NCI-H187 (cell line): ENCODE measurements at places on chromosomes 6 and 20.
A peak's percentile ranks its signal among the peaks of the same experiment; 100 is the strongest.

GRCh38 chr6:14728396-14729024 is 517.4 kb upstream of the JARID2 start:
- no peak for DNase-seq

DNA sequence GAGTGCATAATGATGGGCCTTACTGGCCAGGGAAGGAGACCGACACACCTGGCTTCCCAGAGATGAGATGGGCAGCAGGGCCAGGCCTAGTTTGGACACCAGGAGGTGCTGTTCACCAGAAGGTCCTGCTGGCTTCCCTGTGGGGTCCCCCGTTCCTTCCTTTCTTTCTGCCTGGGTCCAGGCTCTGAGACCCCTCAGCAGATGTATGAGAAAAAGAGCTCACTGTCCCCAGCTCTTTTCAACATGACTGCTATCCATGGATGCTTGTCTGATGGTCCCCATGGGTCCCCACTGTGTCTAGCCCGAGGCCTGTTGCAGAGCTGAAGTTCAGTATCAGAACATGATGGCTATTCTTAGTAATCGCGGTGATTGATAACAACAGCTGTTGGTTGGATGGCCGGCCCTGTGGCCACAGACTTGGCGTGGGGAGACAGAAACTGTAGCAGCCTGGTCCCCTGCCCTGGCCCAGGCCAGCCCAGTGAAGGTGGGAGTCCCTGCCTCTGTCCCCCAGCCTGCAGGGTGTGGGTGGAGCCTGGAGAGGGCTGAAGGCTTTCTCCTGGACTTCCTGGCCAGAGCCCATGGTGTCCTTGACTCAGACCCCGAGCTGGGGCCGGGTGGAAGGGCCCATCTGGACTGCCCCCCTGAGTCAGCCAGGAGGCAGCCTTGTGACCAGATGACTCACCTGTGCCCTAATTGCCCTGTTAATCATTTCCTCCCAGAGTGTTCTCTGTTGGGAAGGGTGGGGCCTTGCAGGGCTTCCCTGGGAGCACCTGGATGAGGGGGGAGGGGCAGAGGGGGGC is 9.9 kb upstream of the BAK1 start:
- DNase-seq = peak; percentile 23

GRCh38 chr6:105272786-105273185 is 93.0 kb upstream of the POPDC3 start:
- DNase-seq = no peak

DNA sequence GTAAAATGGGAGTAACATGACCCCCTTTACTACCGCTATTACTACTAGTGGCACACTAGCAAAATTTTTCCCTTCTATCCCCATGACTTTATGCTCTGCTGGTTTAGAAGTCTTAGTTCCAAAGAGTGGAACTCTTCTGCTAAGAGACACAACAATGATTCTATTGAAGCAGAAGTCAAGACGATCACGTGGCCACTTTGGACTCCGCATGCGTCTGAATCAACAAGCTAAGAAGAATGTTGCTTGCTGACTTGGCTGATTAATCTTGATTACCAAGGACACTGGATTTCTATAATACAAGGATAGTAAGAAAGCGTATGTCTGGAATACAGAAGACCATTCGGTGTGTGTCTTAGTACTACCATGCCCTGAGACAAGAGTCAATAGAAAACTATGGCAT is 244.7 kb upstream of the BTBD3 start:
- no peak for DNase-seq

- DNase-seq = no peak
Observed at GRCh38 chr6:3530515-3530914, 73.7 kb upstream of the SLC22A23 start.

GRCh38 chr6:14292119-14292518 is 174.5 kb downstream of the CD83 start:
- DNase-seq = peak; percentile 31

GRCh38 chr6:109840034-109840433 is 138.1 kb upstream of the GPR6 start:
- no peak for DNase-seq

GRCh38 chr6:170122651-170123050 is 168.2 kb downstream of the DLL1 start:
- DNase-seq = no peak

DNA sequence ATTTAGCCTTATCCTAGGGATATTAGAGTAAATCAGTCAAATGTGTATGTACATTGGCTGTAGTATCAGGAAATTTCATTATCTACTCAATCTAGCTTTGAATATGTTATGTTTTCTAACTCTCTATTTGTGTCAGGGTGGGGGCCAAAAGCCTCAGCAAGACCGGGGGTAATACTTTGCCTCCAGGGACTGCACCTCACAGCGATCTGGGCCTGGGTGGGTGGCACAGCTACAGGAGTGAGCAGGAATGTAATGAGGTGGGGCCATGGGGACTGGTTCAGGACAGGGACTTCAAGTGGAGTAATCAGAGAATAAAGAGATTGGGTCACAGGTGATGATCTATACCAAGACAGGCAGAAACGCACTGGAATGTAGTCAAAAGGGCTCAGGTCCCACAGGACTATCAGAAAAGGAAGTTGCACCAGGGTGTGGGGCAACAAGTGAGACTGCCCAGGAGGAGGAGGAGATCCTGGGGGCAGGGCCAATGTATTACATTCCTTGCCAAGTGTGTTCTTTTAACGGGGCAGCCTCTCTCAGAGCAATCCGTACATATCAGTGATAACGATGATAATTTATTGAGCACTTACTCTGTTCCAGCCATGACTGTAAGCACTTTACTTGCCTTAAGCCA is 54.0 kb downstream of the PIGU start:
- no peak for DNase-seq

- no peak for DNase-seq
Observed at GRCh38 chr20:58651946-58652605, 993 bp downstream of the STX16 start.

DNA sequence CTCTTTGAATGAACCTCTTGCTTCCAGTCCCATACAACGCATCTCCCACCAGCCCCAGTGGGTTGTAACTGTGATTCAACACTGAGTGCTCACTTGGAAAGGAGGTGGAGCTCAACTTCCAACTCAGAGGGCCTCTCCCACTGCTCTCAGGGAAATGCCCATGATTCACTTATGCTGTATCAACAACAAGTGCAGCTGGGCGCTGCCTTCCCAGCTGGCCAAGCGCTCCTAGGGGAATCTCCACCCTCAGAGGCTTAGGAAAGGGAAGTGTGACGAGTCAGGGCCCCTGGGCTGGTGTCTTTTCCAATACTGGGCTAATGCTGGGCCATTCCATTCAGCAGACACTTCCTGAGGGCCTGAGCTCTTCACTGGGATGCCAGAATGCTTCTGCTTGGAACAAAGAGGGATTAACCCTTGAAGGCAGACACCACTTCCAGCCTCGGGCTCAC is 8.1 kb upstream of the OCSTAMP start:
- DNase-seq = no peak

DNA sequence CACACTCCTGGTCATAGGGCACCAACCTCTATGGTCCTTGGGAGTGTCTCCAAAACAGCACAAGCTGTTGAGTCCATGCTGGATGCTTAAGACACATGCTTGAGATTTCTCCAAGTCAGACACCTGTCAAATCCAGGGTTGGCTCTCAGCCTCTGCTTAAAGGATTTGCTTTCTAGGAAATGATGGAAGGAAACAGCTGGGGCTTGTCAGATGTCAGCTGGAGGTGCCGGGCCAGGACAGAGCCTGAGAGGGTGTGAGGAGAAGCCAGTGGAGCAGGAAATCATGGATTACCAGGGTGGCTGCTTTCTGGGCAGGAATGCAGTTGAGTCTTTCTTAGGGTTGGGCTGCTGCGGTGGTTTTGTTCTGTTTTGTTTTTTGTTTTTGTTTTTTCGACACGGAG is 83.0 kb upstream of the FAM184A start:
- DNase-seq = no peak

DNA sequence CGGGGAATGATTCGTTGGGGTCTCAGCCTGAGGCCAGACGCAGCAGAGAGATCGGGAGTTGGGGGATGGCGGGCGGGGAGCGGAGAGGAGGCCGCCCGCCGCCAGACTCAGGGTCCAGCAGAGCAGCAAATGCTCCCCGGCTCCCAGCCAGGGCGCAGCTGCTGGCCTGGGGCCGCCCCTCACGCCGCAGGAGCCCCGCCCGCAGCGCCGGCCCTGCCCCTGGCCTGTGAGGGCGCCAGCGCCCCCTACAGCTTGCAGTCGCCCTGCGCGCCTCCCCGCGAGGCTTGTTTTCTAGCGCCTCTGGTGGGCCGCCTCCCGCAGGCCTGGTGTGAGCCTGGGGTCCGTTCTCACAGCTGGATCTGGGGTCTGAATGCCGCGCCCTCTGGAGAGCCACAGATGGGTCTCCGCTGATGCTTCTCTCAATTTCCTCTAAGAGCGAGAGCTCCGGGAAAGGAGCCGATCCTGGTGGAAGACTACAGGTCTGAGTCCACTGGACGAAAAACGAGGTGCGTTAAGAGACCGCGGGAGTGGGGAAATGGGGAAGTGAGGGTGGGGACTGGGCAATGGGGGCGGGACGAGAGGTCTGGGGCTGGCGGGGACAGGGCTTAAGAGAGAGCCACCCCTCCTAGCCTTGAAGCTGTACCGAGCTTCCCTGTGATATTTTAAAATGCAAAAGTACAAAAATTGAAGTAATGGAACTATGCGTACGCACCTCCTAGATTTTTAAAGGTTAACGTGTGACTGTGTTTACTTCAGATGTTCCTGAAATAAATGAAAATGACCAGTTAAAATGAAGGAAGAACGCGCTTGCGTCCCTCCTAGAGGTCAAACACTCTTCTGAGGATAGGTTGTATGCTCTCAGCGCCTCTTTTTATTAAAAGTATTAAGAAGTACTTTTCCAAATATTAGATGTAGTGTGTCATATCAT is 30.1 kb downstream of the TRIM38 start:
- DNase-seq = peak; percentile 83

GRCh38 chr6:105982761-105983540 is 103.2 kb upstream of the PRDM1 start:
- DNase-seq = no peak

DNA sequence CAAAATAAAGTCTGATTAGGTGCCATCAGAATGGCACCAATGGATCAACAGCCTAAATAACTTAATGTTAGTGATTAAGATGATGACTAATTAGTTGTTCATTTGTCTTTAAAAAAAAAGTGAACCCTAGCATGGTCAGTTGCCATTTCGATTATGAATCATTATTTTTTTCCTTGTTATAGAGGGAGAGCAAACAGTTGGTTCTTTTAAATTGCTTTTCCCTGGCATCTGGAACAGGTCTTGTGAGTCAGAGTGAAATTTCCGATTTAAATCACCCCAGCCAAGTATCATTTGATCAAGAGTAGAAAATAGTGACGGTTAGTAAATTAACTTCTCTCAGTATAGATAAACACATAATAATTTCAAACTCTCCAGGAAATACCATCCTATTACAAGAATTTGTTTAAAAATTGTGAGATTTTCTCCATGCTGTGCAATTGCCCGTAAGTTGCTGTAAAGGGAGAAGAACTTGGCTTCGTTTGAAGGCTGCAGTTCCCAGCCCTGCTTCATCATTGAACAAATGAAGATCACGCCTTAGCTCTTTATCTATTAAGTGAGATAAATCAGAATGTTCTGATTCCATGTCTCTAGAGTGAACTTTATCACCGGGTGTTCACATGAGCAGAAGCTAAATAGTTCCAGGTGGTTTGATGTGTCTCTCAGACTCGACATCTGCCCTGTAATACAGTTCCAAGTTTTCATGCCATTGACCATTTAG is 741.3 kb downstream of the DOK5 start:
- DNase-seq = no peak

DNA sequence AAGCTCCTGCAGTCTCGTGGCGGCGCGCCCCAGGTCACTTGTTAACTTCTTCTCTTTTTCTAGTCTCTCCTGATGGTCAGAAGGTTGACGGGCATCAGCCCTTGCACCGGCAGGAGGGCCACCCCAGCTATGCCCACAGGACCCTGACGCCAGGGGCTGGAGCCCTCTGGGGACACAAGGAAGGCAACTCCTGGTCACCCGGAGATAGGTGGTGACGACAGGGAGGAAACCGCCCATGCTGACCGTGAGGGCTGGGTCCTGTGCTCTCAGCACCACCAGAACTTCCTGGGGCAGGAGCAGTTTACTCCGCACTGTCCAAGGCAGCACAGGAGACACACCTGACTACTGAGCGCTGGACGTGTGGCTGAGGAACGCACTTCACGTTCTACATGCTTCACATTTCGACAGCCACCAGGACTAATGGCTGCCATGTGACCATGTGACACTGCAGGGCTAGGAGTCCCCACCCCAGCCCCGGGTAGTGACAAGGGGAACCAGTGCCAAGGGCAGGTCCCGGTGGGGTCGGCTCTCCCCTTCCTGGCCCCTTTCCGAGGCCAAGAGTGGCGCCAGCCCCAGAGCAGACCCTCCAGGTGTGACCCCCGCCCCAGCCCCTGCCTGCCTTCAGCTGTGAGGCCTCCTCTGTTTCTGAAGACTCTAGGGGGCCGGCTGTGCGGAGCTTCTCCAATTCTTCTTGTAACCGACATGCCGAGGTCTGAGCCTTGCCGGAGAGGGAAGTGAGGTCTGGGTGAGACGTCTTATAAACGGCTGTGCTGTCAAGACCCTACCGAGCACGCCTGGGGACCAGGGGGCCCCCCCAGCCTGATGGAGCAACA is 45.2 kb downstream of the DSTN start:
- DNase-seq = no peak

- no peak for DNase-seq
Observed at GRCh38 chr6:151036869-151037680, 171.6 kb downstream of the MTHFD1L start.

GRCh38 chr6:42745083-42745639 is 742 bp downstream of the TBCC start:
- DNase-seq = no peak

DNA sequence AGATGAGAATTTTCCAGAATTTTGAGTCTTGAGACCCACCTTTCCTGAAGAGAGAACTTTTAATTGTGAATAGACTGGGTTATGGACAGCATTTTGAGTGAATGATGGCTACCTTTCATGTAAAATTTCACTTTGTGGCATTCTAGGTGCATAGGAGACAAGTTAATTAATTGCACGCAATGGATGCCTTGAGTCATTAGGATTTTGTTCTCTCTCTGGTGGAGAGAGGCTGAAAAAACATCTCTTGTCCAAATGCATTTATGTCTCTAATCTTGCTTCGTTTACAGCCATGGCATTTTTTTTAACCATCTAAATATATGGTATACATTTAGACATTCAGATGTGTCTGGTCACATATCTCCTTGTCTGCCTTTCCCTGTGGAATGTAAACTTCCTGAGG is 3.1 kb downstream of the RHAG start:
- no peak for DNase-seq

DNA sequence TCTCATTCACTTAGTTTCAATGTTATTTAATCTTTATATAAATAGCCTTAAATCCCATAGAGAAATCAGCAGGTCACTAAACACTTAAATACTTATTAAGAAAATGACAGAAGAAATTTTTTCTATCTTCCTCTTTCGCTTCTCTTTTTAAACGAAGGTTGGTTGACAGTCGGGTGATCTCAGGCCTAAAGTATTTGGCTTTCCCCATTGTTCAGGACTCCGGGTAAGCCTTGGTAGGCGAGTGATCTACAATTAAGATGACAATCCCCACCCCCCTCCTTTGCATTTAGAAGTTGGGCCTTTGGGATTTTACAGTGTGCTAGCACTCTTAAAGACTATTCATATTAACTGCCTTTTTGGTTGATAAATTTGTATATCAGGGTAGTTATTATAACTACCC is 19.7 kb upstream of the UTRN start:
- no peak for DNase-seq

GRCh38 chr20:8721098-8721497 is 347.8 kb upstream of the PLCB4 start:
- no peak for DNase-seq
